ENCODE measurements at places on chromosomes 7 and 10.

GRCh38 chr7:132276234-132276630, 300.0 kb downstream of the PLXNA4 start:
- no peak for DNase-seq

DNA sequence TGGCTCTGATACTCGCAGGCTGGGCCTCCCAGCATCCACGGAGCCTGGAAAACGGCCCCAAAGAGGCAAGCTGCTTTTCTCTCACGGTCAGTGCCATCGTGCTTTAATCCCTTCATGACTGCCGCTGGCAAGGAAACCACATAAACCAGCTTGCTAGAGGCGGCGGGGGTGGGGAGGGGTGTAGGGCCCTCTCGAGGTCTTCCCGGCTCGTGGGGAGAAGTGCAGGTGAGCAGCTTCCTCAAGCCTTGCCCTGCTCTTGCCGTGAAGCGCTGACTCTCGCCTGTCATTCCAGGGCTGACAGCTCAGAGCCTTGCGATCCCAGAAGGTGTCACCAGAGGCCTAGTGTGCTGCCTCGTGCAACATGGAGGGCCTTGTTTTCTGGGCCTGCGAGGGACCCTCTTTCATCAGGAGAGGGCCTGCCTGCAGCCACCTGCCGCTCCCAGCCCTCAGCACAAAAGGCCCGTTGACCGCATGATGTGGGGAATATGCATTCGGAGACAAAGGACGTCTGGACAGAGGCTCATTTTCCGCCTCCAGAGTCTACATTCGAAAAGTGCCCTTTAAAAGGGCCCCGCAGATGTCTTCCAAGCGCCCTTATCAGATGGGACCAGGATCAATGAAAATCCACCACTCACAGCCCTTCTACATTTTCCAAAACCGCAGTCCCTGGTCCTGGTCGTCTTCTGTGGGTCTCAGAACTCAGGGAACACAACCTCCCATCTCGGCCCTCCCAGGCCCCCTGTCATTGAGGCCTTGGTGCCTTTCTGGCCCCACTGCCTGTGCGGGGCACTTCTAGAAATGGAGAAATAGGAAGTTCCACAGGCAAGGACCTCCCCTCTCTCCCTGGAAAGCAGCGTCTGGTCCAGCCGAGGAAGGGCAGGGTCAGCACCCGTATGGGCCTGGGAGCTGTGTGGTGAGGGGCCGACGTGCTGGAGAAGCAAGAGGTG, 58.7 kb downstream of the ZRANB1 start:
- no peak for DNase-seq

GRCh38 chr10:34776090-34776690, 38.9 kb downstream of the PARD3 start:
- DNase-seq, result no peak

DNA sequence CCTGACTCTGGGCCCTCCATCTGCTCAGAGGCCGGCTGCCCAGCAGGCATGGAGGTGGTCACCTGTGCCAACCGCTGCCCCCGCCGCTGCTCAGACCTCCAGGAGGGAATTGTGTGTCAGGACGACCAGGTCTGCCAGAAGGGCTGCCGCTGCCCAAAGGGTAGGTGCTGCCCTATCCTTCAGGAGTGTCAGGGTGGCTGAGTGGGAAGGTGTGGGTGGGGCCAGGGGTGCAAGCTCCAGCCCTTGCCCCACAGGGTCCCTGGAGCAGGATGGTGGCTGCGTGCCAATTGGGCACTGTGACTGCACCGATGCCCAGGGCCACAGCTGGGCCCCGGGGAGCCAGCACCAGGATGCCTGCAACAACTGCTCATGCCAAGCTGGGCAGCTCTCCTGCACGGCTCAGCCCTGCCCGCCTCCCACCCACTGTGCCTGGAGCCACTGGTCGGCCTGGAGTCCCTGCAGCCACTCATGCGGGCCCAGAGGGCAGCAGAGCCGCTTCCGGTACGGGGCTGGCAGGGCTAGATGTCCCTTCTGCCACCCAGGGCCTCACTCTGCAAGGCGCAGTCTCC, 17.5 kb upstream of the ZNF862 start:
- no peak for DNase-seq

- DNase-seq, result no peak
Observed at GRCh38 chr7:44073664-44074348, 8.4 kb upstream of the PGAM2 start.

DNA sequence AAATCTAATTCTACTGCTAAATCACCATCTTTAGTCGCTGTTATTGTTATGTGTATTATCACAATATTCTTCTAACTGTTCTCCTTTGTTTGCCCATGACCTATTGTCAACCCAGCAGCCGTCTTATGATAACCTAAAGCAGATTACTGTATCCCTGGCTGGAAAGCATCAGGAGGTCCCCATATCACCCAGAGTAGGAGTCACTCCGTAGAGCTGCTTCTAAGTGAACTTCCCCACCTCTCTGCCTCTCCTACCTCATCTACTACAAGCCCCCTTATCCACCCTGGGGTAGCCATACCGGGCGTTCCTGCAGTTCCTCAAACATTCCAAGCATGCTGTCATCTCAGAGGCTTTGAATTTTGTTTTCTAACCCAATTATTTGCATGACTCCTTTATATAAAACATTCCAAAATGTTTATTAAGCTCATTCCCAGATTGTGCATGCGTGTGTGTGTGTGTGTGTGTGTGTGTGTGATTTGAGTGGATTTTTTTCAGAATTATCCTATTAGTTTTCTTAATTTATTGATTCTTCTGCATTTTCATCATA, 39.7 kb downstream of the POU6F2 start:
- DNase-seq, result no peak

GRCh38 chr10:92598321-92598720, 5.4 kb downstream of the KIF11 start:
- no peak for DNase-seq

GRCh38 chr10:1116051-1116450, 59.9 kb downstream of the WDR37 start:
- DNase-seq, result no peak

GRCh38 chr7:69204943-69205342, 393.3 kb upstream of the AUTS2 start:
- DNase-seq, result no peak

DNA sequence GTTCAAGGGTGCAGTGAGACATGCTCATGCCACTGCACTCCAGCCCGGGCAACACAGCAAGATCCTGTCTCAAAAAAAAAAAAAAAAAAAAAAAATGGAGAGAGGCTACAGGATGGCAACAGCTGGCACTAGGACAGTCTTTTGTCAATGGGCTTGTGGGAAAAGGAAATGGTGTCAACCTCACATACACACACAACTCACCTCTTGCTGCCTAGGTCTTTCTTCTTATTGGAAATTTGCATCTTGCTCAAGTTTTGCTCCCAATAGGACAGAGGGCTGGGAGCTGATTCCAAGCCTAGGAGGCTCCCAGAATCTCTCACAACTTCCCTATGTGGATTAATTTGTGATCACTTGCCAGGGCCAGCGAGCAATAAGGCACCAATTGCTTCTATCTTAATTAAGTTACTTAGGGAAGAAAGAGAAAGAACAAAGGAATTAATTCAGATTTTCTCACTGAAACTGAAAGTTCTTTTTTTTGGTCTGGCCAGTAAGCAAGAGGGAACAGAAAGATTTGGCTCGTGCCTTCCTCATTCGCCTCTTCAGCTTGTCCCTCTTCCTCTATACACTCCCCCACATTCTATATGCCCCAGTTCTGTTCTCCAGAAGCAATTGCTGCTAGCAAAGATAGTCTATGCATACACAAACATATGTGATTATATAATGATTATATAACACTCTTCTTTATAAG, 33.8 kb downstream of the MAP3K8 start:
- DNase-seq, result no peak

- no peak for DNase-seq
Observed at GRCh38 chr10:58773341-58773740, 260.7 kb downstream of the BICC1 start.

DNA sequence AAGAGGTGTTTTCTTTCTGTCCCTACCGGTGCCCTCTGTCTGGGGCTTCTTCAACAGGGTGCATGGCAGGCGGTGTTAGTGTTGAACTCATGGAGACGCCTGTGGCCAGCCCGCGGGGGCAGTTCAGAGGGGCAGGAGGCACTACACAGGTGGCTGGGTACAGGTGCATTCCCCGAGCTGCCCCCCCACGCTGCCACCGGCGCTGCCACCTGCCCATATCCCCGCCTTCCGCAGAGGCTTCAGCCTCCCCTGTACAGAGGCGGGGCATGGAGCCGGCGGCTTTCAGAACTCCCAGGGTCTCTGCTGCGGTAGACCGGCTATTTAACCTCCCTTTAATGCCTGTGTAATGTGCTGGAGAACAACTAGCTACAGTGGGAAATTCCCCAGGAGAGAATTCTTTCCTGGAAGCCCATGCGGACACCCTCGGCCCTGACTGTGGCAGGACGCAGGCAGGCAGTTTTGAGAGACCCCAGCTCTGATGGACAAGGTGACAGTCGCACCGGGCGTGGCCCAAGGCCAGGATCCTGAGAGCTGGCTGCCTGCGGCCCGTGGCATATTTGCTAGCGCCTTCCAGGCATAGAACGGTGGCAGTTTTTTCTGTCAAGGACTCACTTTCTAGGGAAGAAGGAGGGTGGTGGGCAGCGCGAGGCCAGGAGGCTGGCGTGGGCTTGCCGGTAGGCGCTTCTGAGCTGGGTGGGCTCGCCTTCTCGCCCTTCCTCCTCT, 53.7 kb upstream of the ZNF32 start:
- no peak for DNase-seq

Measured in CD4-positive, alpha-beta memory T cell (primary cell).